BJ (cell line): ENCODE measurements at places on chromosomes 7 and 10. TPM values are rescaled to one million over a fixed set of nuclear protein-coding genes. Genes with fewer than 3 reads are reported as not detected.

- DNase-seq = peak; percentile 8
Observed at GRCh38 chr7:79702116-79702515, 248.6 kb upstream of the MAGI2 start.

Gene SLC13A4
- 0.04 TPM in 2 replicates for polyA plus RNA-seq

Gene ACBD7
- 0.76 and 1.0 TPM in 2 replicates for polyA plus RNA-seq

DNA sequence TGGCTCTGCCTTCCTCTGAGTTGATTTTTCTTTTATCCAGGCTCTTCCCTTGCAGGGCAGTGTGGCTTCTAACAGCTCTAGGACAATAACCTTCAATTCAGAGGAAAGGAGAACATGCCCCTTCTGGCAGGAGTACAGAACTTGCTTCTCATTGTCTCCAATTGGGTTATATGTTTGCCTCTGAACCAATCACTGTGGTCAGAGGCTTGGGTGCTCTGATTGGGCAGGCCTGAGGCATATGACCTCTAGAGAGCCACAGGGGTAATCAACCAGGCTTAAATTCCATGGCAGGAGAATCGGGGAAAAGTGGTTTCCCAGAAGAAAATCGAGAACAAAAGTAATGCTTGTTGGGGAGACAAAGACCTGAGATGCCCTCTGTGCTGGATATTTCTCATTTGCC lies 240.0 kb downstream of the REEP3 start:
- no peak for DNase-seq

Gene WBP1L
- 45.3 and 52.4 TPM in 2 replicates for polyA plus RNA-seq

DNA sequence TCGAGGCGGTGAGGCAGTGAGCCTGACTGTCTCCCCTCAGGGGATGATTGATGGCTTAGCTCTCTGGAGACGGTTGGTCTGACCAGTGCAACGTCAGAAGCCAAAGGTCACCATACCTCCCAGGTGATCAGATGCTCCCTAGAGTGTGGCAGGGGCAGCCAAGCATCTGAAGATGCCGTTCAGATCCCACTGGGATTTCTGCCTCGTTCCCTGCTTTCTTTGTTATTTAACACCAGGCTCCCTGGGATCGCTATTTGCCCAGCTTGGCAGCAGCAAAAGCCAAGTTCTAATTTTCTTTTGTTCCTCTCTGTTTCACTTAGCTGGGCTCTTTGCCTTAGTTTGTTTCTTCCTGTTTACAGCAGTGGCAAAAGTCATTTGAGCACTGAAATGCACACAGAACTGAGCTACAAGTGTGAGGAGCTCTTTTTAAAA lies 53.5 kb upstream of the SVIL start:
- no peak for DNase-seq

DNA sequence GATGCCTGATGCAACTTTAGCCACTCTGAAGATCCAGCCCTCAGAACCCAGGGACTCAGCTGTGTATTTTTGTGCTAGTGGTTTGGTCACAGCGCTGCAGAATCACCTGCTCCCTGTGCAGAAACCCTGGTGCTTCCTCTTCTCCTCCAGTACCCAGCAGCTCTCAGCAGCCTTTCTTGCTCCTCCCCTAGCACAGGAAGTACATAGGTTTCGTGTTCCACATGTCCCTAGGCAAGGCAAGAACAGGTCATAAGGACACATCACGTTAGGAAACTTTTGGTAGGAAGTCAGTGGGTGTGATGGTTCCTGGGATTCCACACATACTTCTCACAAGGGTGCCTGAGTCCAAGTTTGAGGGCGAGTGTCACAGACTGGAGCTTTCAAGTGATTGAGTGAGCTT lies 167.9 kb upstream of the PRSS1 start:
- no peak for DNase-seq

- no peak for DNase-seq
Observed at GRCh38 chr7:96778263-96778662, 68.6 kb upstream of the SEM1 start.

DNA sequence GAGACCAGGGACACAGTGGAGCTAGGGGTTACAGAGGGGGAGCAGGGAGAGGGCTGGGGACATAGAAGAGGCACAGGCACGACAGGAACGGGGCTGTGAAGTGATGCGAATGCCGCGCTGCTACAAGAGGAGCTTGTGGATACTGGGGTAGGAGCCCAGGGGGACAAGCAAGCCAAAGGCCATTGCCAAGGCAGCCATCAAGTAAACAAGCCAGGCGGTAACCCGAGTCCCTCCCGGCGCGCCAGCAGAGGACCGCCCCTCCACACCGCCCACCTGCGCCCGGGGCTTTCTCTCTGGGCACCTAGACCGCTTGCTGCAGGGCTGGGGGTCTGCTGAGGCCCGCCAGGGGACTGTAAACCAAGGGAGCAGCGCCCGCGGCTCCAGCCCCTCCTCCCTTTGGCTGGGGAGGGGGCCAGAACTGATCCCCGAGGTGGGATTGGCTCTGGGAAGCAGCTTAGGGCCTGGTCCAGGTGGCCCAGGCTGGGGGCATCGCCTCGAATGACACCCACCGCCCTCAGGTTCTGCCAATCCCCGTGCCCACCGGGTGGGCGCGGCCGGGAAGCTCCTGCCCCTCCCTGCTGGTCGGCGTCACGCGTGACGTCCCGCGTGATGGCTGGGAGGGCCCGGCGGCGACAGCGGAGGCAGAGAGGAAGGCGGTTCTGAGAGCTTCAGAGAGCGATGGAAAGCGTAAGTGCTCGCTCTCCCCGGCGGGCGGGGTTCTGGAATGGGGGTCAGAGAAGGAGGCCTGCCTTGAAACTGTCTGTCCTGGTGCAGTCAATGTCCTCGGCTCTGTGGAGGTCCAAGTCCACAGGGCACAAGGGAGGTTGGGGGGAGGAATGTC lies 982 bp downstream of the SFXN3 start:
- DNase-seq = no peak

Gene ELN
- polyA plus RNA-seq = 419 and 619 TPM in 2 replicates

DNA sequence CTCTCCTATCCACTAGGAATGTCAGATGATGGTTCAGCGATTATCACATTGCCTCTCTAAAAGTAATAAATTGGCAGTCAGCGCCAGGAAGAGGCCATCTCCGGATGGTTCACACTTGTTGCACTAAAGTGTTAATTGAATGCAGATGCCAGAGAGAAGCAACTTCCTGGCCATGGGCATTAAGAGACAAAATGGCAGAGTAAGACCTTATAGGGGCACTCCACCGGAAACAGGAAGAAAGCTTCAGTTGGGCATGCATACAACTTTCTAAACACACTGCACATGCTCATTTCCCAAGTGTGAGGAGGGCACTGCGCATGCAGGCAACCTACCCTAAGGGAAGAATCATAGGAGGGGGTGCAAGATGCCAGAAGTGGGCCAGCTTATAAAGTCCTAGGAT lies 71.7 kb upstream of the AUTS2 start:
- no peak for DNase-seq

GRCh38 chr7:13874783-13875182 lies 114.7 kb downstream of the ETV1 start:
- DNase-seq = no peak

Gene CHAT
- not detected in 2 replicates for polyA plus RNA-seq

- no peak for DNase-seq
Observed at GRCh38 chr10:60957667-60958221, 13.8 kb upstream of the RHOBTB1 start.

Gene MOGAT3
- polyA plus RNA-seq = not detected in 2 replicates

Gene FOXI2
- polyA plus RNA-seq = not detected in 2 replicates

- no peak for DNase-seq
Observed at GRCh38 chr7:36831049-36831448, 106.8 kb upstream of the AOAH start.

Gene LRRD1
- polyA plus RNA-seq = 0.06 TPM in 1 of 2 replicates, not detected in the other
